ENCODE measurements at places on chromosomes 1 and 21.

DNA sequence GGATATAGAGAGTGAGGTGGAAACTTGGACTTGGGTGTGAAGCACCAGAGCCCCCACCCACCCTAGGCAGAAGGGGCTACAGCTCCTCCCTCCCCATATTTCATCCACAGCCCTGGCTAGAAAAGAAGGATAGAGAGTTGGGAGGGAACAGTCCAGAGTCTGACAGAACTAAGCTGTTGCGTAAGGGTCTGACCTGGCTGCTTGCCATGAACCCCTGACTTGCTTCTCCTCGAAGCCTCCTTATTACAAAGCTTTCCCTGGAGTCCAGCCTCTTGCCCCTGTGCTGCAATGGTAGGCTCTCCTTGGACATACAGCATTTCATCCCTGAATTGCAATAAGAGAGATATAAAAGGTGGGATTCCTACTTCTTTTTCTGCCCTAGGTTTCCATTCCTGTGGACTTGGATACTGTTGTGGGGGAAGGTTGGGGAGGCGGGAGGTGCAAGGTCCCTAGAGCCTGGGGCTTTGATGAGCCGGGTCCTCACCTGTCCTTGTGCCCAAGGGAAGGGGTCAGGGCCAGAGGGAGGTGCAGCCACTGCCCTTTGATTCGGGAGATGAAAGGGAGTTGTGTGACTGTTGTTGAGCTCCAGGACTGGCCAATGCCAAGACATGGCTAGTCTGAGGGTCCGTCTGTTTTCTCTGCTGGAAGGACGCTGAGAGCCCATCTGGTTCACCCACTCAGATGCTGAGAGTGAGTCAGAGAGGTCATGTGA is 2.7 kb downstream of the RHBG start:
- no peak for DNase-seq

DNA sequence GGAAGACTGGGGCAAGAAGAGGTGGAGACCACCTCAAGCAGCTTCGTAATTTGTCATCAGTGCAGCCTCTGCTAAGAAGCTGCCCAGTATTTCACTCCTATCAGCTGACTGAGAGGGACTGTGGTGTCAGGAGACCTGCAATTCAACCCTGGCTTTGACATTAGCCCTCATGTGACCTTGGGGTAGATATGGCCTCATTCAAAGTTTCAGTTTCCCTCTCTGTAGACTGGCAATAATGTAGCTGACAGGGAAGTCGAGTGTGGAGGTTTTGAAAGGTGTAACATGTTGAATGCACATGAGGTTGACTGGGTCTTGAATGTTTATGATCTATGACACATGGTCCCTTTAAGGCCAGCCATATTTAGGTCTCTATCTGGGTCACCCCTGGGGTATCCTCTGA is 2.2 kb upstream of the SPRR4 start:
- DNase-seq: no peak

- no peak for DNase-seq
These were observed 12.9 kb downstream of the CENPF start for GRCh38 chr1:214615871-214616270.

- DNase-seq: no peak
These were observed 20.4 kb downstream of the KCNH1 start for GRCh38 chr1:211113566-211113965.

- no peak for DNase-seq
These were observed 5.2 kb downstream of the FCRL3 start for GRCh38 chr1:157695417-157695816.

DNA sequence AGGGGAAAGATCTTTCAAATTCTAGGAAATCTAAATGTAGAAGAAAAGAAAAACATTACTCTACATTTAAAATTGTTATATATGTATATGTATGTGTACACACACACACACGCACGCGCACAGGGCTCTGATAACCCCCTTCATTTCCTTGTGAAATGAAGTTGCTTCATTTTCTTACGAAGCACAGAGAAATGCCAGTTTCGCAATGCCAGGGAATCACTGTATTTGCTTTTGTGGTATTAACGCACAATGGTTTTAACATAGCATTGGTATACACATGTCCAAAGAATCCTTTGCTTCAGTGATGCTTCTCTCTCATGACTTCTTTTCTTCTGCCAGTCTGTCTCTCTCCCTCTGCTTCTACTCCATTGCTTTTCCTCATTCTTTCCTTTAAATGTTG is 8.4 kb upstream of the DDAH1 start:
- no peak for DNase-seq

- no peak for DNase-seq
These were observed 1.9 kb downstream of the C1orf56 start for GRCh38 chr1:151049458-151049857.

- no peak for DNase-seq
These were observed 62.7 kb downstream of the CASZ1 start for GRCh38 chr1:10733474-10734366.

GRCh38 chr1:179177615-179178014 is 51.9 kb downstream of the ABL2 start:
- no peak for DNase-seq

- no peak for DNase-seq
These were observed 552.5 kb upstream of the ADAMTS5 start for GRCh38 chr21:27519361-27519760.

All from activated CD4-positive, alpha-beta T cell treated with anti-CD3 and anti-CD28 coated beads for 1 hour (primary cell).